ENCODE measurements at places on chromosomes 16 and 17. TPM values are rescaled to one million over a fixed set of nuclear protein-coding genes. Genes with fewer than 3 reads are reported as not detected.

- no peak for DNase-seq
Measured at GRCh38 chr16:87351320-87351698, 32.3 kb downstream of the FBXO31 start.

Gene BIRC5
- total RNA-seq = 11.9 TPM

Gene RPAIN
- total RNA-seq = 58.2 TPM

- no peak for DNase-seq
Measured at GRCh38 chr16:28531777-28532744, 6.7 kb downstream of the NUPR1 start.

Gene KAT7
- 58.0 TPM for total RNA-seq

GRCh38 chr16:65032387-65032786, 89.5 kb downstream of the CDH11 start:
- no peak for DNase-seq

DNA sequence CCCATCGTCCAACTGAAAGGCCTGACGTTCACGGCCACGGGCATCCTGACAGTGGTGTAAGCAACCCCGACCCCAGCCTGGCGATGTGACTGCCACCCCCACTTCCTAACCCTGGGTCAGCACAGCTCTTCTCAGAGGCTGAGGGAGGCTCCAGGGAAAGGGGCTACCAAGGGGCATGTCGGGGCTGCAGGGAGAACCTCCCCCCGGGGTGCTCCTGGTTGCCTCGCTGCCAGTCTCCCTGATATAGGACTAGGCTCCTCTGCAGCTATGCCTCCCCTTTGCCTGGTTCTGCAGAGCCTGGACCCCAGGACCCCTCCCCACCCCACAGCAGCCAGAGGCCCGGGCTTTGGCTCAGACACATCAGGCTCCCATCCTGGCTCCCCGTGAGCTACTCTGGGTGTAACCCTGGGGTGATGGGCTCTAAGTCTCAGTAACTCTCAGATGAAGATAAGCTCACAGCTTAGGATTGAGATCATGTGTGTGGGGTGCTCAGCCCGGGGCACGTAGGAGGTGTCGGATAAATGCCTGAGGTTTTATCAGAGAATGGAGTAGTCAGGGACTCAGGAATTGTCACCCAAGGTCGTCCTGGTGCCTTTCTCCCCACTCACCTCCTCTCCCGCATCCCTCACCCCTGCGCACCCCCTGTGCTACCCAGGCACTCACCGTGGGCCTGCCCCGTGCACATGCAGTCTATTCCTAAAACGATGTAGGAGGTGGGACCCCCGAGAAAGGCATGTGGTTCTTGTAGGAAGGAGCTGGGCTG, 10.6 kb downstream of the ITGAD start:
- DNase-seq = no peak

DNA sequence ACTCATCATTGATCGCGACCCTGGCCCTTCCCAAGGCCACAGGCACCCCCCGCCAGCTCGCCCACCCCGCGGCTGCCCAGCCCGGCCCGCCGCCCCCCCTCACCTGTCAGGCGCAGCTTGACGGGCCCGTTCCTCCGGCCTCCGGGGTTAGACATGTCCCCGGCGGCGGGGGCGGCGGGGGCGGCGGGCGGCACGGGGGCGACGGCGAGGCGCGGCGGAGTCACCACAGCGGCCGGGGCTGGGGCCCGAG, 456 bp downstream of the SMURF2 start:
- no peak for DNase-seq
